ENCODE measurements at places on chromosomes 3 and 15.

GRCh38 chr3:38141173-38141951, 2.9 kb downstream of the MYD88 start:
- no peak for DNase-seq

DNA sequence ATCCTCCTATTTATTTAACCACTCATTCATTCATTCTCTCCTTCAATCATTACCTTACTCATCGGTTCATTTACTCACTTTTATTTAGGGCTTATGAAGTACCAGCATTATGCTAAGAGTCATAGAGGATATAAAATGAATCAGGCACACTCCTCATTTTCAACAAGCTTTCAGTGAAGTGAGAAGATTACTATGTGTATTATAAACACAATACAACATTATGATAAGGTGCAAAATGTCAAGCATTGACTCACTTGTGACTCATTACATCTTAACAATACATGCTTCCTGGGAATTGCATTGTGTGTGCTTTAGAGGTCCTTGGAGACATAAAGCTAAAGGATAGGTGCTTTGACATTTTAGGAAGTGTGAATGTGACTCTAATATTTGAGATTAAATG, 60.4 kb downstream of the PLAAT1 start:
- peak; percentile 72 for DNase-seq

GRCh38 chr3:94293793-94294195, 230.9 kb downstream of the NSUN3 start:
- no peak for DNase-seq

DNA sequence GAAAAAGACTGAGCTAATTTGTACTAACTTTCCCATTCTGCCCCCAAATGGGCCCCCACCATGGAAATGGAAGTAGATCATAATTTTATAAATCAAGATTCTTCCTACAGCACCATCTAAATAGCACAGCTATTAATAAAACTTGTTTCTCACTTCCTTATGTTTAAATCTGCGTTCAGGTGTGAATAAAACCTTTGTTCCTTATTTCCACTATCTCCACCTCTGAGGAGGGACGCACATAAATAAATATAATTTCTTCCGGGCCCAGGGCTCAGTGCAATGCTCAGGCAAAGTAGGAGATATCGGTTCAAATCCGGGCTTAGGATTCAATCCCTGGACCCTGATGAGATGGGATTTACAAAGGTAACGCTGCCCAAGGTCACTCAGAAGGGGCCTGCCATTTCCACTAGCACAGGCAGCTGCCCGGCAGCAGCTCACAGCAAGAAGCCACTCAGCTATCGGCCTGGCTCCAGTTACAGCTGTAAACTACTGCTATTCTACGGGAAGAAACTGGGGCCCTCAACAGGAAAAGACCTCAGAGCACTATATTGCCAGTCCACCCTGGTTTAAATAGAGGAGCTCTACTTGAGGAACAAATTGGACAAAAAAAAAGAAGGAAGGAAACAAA, 52.5 kb downstream of the FOXP1 start:
- no peak for DNase-seq

DNA sequence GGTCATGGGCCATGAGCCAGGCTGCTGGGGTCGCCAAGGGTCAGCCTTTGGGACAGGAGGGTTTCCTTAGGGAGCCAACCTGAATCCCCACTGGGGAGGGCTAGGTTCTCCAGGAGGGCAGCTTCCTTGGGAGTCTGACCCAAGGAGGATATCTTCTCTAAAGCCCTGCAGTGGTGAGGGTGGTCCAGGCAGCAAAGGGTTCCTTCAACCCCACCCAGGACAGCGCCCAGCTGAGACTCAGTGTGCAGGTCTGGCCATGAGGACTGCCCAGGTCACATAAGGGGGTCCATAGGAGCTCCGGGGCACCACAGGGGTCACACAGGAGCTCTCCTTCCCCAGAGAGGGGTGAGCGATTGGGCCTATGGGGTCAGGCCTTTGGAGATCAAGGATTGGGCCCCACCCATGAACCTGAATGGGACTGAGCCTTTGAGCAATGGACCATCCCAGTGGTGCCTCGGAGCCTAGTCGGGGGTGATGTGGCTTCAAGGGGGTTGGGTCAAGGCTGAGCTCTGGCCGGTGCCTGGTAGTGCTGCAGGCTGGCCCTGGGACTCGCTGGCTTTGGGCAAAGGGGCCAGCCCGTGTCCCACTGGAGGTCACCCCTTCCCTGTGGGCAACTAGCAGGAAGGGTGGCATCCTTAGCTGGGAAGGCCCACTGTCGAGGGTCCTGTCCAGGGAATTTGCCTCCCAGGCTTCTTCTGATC, 216.5 kb downstream of the SNRPN start:
- DNase-seq, result no peak

- DNase-seq, result peak; percentile 87
These were observed 1.4 kb upstream of the PDHB start for GRCh38 chr3:58434990-58435389.

- no peak for DNase-seq
These were observed 5.1 kb downstream of the MFGE8 start for GRCh38 chr15:88908123-88908522.

- no peak for DNase-seq
These were observed 14.1 kb downstream of the MRPS22 start for GRCh38 chr3:139357899-139358298.

DNA sequence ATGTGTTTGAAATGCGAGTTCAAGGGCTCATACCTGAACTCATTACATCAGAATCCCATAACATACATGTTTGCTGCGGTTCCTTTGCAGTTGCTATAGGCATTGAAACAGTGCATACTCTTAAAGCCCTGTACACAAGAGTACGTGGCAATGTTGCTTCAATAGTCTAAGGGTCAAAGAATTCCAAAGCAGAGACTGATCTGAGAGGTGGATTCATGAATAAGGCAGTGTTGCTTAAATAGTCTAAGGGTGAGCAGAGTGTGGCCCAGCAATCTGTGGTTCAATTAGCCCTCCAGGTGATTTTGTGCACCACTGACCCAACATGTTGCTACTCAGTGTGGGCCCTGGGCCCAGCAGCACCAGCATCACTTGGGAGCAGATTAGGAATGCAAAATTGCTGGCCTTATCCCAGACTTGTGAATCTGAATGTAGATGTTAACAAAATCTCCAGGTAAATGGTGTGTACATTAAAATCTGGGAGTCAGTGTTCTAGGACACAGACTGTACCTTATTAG, 314.7 kb upstream of the UMPS start:
- no peak for DNase-seq

DNA sequence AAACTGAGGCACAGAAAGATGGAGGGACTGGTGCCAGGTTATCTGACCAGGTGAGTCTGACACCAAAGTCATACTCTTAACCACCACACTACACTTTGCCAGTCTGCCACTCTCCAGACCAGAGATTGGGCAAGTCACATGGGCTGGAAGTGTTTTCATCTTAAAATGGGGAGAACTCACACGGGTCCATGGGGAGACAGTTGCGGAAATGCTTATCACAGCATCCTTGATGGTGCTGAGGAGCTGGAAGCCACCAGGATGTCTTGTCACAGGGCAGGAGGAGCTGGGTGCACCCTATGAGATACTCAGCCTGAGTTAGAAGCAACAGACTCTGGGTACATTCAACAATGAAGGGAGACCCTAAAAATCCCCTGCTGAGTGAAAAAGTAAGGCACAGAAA, 4.8 kb downstream of the GALNT15 start:
- no peak for DNase-seq

DNA sequence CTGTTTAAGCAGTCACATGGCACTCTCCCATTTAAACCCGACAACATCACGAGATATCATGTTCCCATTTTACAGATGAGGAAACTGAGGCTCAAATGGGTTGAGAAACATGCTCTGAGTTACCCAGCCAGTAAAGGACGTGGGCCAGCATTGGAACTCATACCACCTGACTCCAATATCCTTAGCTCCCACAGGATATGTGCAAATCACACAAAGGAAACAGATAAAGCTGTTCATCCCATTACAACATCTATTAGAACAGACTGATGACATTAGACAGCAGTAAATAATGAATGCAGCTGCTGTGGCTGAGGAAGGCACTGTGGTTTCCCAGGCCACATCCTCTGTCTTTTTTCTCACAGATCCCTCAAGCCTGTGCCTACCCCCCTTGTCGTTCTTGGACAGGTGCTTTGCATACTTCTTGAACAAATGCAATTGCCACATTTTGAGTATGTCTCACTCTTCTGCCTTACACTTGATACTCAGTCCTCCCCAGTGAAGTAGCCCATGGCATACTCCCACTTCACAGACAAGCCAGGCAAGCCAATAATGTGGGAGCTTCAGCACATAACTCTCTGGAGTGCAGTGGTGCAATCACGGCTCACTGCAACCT, 17.7 kb downstream of the FRMD4B start:
- DNase-seq, result peak; percentile 3

DNA sequence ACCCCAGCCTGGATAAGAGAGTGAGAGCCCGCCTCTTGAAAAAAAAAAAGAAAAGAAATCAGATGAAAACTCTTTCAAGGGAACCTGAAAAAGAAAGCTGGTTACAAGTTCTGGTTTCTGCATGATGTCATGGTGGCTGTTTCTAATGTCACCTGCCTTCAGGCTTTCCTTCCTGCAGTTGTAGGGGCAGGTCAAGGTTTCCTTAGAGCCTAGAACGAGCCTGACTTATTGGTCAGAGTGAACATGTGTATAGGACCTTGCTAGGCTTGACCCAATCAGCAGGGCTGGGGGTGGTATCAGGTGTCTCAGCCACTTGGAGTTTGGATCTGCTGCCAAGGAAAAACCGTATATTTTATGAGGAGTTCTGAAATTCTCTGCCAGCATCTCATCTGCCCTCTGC, 3.8 kb downstream of the IVD start:
- no peak for DNase-seq

DNA sequence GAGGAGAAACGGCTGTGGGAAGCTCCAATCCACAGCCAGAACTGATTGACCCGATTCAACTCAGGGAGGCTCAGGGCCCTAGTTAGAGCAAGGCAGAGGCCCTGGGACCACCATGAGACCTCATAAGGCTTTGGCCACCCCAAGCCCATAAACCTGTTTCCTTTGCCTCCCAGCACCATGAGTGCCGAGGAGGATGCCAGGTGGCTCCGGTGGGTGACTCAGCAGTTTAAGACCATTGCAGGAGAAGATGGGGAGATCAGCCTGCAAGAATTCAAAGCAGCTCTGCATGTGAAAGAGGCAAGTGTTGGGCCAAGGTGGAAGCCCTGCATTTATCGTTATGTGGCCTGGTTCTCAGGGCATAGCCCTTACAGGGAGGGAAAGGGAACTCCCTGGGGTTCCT, 11.9 kb downstream of the NOX5 start:
- DNase-seq, result no peak

GRCh38 chr15:72365844-72366243, 10.0 kb downstream of the HEXA start:
- DNase-seq, result no peak

DNA sequence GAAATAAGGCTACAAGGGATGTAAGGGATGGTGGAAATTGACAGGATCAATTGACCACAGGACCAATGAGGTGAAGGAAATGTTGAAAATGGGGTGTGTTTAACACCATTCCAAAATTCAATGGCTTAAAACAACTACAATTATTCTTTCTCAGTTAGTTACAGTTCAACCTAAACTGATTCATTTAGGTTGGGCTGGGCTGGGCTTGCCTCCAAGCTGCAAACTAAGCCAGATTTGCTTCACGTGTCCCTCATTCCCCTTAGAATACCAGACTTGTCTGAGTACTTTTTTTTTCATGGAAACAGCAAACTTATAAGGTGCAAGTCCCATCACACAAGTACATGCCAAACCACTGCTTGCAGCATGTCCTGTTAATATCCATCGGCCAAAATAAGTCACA, 280.1 kb downstream of the NEK10 start:
- no peak for DNase-seq

DNA sequence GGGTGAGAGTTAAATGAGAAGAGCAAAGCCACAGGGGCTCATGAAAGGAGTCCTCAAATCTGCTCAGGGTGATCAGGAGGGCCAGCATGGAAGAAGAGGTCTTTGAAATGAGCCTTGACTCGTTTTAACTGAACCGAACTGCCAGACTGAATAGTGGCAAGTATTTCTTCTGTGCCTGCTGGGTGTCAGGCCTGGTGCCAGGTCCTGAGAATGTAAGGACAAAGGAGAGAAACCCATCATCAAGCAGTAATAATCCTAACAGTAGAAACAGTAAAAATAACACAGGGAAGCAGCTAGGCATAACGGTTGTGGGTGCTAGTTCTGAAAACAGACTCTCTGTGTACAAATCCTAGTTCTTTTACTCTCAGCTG, 40.4 kb upstream of the SMAD3 start:
- no peak for DNase-seq

Measured in NCI-H226 (cell line).